Hematopoietic multipotent progenitor cell (in vitro differentiated cells): ENCODE measurements at places on chromosomes 2 and 18.

DNA sequence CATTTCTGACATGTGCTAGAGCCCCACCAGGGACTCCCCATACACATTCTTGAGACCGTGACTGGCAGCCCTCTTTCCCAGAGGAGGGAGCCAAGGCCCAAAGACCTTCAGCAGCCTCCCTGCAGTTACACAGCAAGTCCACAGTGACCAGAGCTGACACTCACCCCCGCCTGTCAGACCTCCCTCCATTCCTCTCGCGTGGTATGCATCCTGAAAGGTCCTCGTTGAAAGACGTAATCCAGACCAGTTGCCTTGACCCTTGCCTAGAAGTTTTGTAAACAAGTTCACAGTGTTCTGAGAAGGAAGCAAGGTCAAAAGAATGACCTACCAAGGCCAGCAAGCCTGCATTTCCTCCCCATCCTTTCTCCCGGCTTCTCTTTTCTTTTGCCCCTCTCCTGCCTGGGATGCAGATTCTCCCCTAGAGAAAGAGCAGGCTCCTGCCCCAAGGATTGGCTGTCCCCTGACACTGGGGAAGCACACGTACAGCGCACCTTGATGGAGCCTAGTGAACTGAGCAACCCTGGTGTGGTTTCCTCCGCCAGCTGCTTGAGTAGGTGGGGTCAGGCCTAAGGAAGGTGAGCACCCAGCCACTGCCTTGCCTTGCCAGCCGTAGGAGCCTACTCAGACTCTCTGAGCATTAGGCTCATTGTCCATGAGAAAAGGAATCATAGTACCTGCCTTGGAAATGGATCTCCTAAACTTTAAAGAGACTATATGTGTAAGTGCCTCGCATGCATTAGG, 18.3 kb downstream of the TRIB2 start:
- no peak for DNase-seq

DNA sequence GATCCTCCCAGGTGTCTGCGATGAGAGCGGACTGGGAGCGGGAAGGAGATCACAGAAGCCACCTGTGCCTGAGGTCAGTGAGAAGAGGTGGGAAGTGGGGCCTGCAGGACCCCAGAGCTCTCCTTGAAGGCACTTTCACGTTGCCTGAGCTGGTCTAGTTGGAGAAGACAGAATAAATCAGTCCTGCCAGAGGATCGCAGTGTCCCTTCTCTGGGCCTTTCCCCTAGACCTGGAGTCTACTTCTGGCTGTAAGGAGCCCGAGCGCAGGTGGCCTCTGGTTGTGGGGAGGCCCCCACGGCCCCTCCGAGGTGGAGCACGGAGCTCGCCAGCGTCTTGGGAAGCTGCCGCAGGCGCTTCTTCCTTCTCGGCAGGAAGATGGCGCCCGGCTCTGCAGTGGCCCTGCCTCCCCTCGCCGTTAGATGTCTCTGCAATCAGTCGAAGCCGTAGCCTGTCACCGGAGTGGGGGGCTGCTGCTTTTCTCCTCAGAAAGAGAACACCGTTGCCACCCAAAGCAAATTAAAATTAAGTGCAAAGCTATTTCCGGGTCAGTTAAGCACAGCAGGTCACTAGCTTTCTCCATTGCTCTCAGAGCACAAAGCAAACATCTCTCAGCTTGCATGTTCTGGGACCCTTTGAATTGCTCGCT, 212.0 kb upstream of the MYT1L start:
- no peak for DNase-seq

DNA sequence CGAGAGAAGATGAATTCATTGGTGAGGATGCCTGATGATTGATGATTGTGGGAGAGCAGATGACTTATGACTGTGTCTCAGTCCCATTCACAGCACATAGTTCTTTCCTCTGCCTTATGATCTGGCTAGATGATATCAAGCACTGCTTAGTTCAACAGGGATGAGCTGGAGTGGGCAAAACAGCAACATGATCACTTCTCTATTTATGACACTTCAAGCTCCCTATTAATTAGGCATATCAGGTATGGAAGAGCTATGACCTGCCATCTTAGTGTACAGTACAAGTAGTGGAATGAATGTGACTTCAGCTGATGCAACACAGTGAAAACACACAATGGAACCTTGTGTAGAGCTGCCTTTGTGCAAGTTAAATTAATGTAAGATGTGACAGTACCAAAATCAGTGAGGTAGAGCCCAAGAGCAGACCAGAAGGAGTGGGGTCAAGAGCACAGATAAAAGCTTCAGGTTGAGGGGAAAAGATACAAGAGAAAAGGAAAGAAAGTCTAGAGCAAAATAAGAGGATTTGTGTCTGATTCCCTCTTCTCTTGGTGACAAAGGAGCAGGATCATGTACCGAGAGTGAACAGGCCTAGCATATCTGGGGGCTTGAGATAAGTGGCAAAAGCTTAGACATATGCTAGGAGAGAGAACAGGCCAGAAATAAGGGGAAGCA, 93.0 kb upstream of the MYO3B start:
- no peak for DNase-seq

- no peak for DNase-seq
These were observed 10.8 kb upstream of the KCNG2 start for GRCh38 chr18:79786786-79787526.

GRCh38 chr2:51628917-51629316, 597.0 kb upstream of the NRXN1 start:
- DNase-seq = no peak

- DNase-seq = no peak
These were observed 701.0 kb downstream of the DCDC2C start for GRCh38 chr2:4404363-4404762.

- DNase-seq = no peak
These were observed 1313.9 kb upstream of the ACVR2A start for GRCh38 chr2:146530886-146531285.

DNA sequence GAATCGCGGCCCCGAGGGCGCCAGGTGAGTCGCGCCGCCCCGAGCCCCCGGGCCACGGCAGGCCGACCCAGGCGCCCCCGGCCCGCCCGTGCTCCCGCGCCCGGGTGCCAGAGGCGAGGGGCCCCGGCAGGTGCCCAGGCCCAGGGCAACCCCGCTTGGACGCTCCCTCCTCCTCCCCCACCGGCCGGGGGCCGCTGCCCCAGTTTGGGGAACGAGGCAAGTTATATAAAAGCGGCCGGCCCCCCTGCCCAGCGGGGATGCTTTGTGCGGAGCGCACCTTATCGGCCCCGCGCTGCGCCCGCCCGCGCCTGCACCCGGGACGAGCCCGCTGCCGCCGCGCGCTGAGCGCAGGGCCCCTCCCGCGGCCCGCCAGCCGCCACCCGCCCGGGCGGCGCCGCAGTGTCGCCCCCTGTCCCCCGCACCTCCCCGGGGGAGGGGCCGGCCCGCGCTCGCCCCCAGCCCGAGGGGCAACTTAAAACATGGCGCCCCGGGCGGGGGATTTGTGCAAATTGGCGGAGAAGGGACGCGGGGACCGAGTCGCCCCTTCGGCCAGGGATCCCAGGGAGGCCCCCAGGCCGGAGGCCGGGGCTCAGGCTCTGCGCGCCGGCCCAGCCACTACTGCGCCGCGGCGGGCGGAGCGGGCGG, 639 bp downstream of the EPB41L3 start:
- DNase-seq = peak; percentile 18

DNA sequence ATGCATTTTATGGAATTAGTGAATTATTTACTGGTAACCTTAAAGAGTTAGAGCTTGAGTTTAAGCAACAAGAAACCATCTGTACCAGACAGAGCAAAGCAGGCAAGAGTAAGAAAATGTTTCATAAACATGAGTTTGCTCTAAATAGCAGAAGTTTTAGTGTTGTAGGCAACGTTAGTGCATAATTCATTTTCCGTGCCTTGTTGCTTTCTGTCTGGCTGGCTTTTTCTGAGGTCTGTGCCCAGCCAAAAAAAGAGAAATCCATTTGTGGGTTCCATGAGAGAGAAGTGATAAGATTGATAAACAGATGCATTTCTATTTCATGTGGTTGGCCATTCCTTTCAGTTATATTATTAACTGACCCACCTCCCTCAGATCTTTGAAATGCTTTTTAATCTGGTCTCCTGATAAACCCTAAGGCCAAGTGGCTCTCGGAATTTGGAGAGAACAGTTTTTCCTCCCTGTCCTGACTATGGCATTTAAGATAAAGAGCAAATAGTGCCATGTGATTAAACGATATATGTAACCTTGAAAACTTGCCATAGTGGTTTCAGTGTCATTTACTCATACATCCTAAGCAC, 139.5 kb upstream of the LMAN1 start:
- no peak for DNase-seq

GRCh38 chr2:178069551-178069950, 3.0 kb downstream of the PDE11A start:
- DNase-seq = peak; percentile 7

DNA sequence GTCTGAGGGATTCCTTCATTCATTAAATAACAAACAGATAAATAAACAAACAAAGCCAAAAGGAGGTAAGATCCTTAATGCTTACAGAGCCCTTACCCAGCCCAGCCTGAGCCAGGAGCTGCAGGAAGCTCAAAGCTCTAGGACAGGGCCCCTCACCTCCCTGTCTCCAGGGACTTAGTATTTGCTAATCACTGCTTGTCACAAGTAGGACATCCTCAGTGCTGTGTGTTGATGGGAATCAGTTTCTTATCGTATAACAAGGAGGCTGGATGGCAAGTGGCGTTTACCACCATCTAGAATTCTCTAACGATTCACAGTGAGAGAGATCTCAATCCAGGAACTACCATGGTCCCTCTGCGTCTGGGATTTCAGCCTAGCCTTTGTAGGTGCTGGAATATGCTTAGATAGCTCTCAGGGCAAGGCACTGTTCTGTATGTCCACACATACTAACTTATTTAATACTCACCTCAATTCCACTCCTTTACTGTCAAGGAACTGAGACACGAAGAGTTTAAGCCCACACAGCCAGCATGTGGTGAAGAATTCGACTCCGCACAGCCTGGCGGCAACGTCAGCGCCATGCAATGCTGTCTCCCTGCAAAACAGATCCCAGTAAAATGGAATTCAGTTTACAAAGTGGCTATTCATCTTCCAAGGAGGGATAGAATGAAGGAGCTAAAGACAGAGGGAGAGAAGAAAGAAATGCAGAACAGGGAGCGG, 164.8 kb downstream of the MYCN start:
- DNase-seq = no peak

DNA sequence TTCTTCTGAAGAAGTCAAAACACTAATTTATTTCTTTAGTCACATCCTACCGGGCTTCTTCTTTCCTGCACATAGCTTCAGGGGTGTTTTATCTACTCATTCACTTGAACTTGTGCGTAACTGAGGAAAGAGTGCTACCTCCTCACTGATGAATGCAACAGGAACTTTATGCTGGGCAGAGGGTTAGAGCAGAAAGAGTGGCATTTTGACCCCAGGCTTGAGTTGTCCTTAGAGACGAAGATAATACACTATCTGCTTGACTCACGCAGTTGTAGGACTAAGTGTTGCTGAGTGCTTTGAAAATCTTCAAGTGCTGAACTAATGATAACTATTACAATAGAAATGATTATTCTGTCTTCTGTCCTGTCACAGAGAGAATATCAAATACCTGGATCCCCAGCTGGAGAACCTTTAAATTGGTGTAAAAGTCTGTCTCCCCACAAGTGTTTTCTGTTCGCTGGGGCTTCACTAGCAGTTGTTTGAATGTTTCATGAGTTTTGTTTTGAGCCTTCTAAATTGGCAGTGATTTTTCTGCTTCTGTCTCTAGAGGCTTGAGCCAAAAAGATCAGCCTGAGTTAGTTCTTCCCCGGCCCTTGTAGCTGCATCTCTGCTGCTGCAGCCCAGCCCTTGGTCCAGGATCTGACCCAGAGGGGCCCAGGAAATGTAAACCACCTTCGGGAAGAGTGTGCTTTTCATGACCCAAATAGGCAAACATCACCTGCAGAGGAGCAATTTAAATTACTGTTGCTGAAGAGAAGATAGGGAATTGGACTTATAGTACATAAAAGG, 86.3 kb upstream of the LGALSL start:
- no peak for DNase-seq

DNA sequence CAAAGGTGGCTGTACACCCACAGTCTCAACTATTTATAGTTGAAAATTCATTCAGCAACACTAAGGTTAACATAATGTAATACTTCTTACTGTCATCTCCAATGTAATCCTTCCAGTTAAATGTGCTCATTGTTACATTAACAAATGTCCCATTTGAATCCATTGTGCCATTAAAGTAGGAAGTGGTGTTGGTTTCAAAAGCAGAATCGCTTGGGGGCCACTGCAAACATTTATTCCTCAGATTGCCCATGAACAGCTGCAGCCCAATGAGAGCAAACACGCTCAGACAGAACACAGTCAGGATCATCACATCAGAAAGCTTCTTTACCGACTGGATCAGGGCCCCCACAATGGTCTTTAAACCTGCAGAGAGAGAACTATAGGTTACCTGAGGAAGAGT, 41.4 kb downstream of the SCN3A start:
- no peak for DNase-seq

- DNase-seq = peak; percentile 24
These were observed 41.6 kb downstream of the LBH start for GRCh38 chr2:30272761-30273573.

GRCh38 chr18:80231151-80231550, 16.2 kb downstream of the PARD6G start:
- DNase-seq = no peak

DNA sequence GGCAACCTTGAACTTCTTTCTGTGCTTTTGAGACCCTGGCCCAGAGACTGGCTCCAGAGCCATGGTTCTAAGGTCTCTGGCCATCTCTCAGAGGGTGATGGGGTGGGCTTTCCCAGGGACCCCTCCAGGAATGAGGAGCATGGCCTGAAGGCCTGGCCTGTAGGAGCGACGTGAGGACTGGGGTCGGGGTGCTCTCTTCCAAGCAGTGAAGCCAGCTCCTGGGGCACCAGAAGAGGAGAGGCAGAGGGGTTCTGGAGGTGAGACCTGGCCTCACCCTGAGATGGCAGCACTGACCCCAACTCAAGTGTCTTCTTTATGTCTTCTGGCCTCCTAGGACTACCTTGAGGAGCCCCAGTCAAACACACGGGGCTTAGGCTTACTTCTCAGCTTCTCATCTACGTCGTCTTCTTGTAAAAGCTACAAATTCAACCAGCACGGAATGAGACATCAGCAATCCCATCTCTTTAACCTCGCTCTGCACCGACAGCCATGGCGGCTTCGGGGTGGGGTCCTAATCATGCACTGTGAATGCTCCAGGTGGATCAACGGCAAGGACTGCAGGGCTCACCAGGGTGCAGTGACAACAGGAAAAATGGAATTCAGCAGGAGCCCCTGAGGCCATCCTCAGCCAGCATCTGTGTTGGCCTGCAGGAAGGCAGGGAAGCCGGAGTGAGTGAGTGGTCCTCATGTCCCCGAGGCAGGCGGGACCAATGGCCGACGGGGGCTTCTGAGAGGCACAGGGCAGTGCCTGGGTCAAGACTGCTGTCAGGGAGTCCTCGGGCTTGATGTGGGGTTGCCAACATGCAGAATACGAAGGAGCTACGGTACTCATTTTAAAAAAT, 214.1 kb downstream of the HDAC4 start:
- no peak for DNase-seq

DNA sequence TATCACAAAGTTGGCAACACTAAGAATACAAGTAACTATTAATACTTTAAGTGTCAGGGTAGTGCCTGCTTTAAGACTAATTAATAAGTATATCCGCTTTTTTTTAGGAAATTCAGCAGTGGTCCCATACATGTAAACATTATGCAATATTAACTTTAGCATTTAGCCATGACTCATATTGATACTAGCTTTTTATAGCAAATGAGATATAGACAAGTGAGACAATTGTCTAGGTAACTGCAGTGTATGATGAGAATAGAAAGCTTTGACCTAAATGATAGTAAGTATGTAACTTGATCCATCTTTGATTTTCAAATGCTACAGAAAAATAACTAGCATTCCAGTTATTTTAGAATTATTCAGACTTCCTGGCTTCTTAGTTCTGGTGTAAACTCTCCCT, 27.4 kb upstream of the VRK2 start:
- DNase-seq = no peak
